HEK293T (cell line): ENCODE measurements at places on chromosomes 6 and 20.

GRCh38 chr6:4668271-4669179, 107.7 kb upstream of the CDYL start:
- no peak for DNase-seq

DNA sequence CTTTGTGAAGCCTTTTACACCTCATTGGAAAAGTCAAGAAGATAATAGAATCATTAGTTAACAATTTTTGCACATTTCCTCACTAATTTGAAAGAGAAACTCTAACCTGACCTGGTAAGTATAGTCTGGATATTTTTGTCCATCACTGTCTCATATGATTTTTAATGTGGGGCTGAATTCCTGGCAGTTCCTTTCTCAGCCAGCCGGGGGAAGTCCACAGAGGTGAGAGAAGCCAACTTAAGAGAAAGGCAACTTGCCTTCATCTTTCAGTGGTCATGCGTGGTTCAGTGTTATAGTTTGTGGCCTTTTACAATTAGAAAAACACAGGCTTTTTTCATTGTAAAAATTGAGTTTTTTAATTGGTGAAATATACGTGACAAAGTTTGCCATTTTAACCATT, 80.6 kb downstream of the CDYL start:
- DNase-seq: peak; percentile 18

DNA sequence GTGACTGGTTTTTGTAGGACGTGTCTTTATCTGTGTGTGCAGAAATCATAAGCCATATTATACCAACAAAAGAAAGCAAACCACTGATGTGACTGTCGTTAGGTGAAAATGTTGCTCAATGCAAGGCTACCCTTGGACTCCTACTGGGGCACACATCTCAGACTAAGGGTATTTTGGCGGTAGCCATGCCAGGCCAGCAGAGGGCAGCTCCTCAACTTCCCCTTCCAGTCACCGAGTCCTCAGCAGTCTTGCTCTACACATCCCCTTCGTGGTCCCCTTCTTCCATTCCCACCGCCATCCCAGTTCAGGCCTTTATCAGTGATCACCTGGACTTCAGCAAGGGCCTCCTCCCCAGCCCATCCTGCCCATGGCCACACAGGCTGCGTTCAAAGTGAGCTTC, 113.7 kb upstream of the GGTLC1 start:
- no peak for DNase-seq

- no peak for DNase-seq
Measured at GRCh38 chr6:3303795-3304411, 45.2 kb downstream of the PSMG4 start.

- no peak for DNase-seq
Measured at GRCh38 chr6:135118134-135118730, 62.9 kb upstream of the MYB start.

GRCh38 chr6:87196275-87196842, 41.0 kb downstream of the ZNF292 start:
- DNase-seq: no peak

GRCh38 chr6:144585217-144585814, 300.2 kb downstream of the UTRN start:
- peak; percentile 29 for DNase-seq

DNA sequence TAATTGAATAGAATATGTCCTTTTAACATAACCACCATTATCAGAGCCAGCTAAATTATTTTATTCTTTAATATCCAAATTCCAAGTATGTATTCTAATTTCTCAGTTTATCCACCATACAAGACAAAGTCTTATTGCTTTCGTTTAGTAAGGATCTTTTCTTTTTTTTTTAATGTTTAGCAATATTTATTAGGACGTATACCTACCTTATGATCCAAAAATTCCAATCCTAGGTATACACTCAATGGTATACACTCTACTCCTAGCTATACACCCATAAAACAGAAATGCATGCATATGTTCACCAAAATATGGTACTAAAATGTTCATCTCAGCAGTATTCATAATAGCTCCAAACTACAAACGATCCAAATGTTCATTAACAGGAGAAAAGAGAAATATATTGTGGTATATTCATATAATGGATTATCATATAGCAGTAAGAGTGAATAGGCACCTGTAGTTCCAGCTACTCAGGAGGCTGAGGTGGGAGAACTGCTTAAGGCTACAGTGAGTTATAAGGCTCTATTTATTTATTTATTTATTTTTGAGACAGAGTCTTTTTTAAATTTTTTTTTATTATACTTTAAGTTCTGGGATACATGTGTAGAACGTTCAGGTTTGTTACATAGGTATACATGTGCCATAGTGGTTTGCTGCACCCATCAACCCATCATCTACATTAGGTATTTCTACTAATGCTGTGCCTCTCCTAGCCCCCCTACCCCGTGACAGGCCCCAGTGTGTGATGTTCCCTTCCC, 17.3 kb downstream of the TNFAIP3 start:
- no peak for DNase-seq

DNA sequence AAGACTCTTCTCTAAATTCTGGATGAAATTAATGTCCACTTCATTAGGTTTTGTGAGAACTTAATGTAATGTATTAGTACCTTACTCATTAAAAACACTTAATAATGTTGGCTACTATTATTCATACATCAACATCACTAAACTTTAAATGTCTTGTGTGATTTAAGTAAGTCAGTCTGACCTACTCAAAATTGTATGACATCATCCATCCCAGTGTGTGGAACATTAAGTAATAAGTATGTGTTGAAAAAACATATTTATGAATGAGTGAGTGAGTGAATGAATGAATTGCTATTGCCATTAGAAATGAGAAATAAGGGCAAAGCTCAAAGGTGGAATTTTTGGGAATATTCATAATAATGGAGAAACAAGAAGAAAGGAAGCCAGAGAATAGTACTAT, 285.8 kb downstream of the HTR1B start:
- no peak for DNase-seq

GRCh38 chr6:136365776-136366354, 76.2 kb upstream of the BCLAF1 start:
- no peak for DNase-seq

DNA sequence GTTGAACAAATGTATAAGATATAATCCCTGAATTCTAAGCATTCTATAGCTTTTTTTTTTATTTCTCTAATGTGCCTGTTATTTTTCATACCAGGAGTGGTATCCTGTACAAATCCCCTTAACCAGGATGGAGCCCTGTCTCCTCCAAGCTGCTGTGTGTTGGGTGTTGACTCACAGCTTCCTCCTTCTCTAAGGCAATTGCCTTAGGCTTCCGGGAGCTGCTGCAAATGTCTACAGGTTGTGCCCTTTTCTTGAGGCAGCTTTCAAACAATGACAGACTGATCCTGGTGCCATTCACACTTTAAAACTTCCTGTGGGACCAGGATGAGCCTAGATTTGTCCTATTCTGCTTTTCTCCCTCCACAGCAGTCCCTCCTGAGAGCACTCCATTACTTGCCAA, 173.2 kb downstream of the BTBD3 start:
- DNase-seq: no peak

GRCh38 chr20:46004187-46004586, 4.5 kb upstream of the MMP9 start:
- DNase-seq: no peak

DNA sequence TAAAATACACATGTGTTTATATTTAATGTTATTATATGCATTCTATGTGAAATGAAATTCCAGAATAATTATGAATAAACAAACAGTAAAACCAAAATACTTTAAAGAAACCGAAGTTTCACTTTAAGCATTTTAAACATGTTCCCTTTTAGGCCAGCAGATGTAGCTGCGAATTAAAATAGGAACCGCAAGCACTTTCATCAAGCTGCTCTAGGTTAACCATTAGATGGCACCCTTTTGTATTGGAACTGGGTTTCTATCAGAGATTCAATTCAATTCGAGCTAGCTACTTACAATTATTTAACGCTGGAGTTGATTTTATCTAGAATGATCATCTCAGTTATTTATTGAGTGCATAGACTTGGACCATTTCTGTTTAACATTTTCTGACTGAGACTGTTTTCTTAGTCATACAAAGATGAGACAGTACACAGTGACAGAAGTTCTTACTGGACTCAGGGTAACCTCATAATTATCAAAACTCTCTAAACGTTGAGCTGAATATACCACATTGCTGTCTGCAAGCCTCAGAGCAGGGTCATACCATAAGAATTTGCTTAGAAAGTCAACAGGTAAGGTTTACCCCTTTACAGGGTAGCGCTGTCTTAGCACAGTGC, 8.5 kb downstream of the TMEM242 start:
- DNase-seq: peak; percentile 68

DNA sequence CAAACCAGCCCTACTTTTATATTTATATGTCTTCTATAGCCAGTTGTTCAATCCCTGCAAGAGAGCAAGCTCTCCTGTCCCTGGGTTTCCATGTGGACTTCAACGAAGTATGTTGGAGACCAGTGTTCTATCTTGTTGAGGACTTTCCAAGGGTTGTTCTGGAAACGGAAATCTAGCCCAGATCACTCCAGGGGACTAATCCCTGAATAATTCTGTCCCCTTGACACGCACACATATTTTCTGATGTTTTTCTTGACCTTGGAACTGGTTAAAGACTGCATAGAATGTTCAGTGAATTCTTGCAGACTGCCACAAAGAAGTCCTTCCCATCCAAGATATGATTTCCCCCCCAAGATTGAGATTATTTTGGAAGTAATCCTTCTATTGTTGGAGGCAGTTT, 9.5 kb upstream of the MYLK2 start:
- DNase-seq: no peak

DNA sequence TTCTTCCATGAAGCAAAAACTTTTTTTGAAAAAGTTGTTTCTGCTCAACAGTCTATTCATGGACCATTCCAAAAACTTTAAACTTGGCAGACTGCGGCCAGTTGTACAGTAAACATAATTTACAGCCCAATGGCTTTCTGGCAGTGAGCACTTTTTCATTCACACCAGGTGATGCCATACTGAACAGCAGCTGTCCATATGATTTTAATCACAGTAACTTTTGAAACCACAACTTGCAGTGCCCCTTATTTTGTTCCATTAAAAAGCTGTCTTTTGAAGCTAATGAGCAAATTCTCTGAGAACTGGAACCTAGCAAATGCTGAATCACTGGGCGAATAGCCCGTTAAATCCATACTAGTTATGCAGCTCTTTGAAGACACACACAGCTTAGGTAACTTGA, 576.6 kb downstream of the PTPRT start:
- no peak for DNase-seq

GRCh38 chr20:19943061-19943521, 74.1 kb upstream of the NAA20 start:
- no peak for DNase-seq

- DNase-seq: no peak
Measured at GRCh38 chr20:60505423-60505822, 547.2 kb downstream of the CDH26 start.

- DNase-seq: peak; percentile 20
Measured at GRCh38 chr6:70520575-70520974, 46.2 kb upstream of the SDHAF4 start.

GRCh38 chr6:157763129-157763903, 59.7 kb upstream of the SNX9 start:
- no peak for DNase-seq

- DNase-seq: no peak
Measured at GRCh38 chr20:52869698-52870501, 102.3 kb upstream of the TSHZ2 start.

- no peak for DNase-seq
Measured at GRCh38 chr6:3643921-3644738, 107.4 kb downstream of the PXDC1 start.

- DNase-seq: no peak
Measured at GRCh38 chr6:158908606-158909005, 89.4 kb upstream of the EZR start.

GRCh38 chr20:54622333-54623295, 147.2 kb downstream of the DOK5 start:
- no peak for DNase-seq

DNA sequence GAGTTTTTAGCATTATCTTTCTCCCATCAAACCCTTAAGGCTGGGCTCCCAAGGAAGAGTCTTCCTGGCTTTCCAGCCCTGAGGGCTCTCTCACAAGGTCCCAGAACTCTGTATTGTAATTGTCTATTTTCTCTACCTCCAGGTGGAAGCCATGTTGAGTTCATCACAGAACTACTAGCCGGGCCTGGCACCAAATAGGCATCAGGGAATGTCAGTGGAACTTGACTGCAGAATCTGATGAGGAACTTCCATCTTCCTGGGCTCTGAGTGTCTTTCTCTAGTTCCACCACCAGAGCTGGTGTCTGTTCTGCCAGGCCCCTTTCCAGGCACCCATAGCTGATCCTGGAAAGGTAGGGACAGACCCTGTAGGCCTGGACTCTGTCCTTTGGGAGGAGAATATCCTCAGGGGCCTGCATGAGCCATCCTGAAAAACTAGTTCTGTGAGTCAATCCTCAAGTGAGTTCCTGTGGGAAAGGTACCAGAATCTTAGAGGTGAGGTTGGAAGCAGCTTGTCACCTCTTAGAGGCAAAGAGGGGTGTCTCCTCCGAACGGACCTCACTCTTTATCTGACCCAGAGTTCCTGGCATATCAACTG, 11.1 kb upstream of the TOP1 start:
- no peak for DNase-seq

GRCh38 chr20:13800728-13801134, 15.9 kb downstream of the NDUFAF5 start:
- DNase-seq: no peak

DNA sequence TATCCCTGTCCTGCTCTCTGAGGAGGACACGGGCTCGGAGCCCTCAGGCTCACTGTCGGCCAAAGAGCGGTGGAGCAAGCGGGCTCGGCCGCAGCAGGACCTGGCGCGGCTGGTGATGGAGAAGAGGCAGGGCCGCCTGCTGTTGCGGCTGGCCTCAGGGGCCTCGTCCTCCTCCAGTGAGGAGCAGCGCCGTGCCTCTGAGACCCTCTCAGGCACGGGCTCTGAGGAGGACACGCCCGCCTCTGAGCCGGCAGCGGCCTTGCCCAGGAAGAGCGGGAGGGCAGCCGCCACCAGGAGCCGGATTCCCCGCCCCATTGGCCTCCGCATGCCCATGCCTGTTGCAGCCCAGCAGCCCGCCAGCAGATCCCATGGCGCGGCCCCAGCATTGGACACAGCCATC, 14.2 kb upstream of the SLC22A7 start:
- DNase-seq: no peak

DNA sequence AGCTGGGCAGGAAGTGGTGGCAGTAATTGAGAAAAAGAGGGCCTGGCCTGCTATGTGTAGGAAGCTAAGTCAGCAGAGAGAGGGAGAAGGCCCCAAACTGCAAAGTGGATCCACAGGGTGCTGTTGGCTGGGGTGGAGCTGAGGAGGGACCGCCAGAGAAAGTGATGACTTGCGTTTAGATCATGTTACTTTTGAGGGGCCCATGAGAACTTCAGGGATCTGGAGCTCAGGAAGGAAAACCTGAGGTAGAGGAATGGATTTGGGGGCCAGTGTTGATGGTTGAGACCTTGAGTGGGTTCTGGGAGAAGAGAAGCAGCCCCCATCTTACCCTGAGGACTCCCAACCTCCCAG, 155.5 kb downstream of the MRPL14 start:
- DNase-seq: no peak

GRCh38 chr6:27111743-27112142, 135.8 kb upstream of the PRSS16 start:
- DNase-seq: no peak

- DNase-seq: no peak
Measured at GRCh38 chr20:37276494-37277252, 12.8 kb upstream of the MANBAL start.

- no peak for DNase-seq
Measured at GRCh38 chr20:59949911-59950310, 8.3 kb upstream of the CDH26 start.

GRCh38 chr6:7147051-7147671, 39.4 kb downstream of the RREB1 start:
- no peak for DNase-seq
